ENCODE measurements at places on chromosomes 12 and 14.

DNA sequence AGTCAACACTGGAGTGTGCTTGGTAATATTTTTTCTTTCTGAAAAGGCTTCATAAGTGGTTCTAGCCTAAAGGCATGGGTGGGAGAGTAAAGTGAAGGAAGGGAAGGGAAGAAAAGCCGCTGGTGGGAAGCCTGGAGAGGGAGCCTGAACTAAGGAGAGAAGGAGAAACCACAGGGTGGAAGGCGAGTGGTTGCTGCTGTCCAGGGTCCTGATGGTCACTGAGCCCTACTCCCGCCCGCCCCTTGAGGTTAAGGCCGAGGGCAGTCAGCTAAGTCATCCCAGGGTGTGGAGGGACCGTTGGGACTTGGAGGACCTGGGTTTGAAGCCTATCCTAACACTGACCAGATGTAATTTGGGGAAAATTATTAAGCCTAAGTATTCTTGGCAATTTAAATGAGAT, 189.1 kb downstream of the PIWIL1 start:
- DNase-seq, result no peak

- DNase-seq, result no peak
Measured at GRCh38 chr14:39731912-39732311, 299.7 kb upstream of the FBXO33 start.

GRCh38 chr12:105272814-105273416, 36.9 kb upstream of the APPL2 start:
- no peak for DNase-seq

- DNase-seq, result no peak
Measured at GRCh38 chr12:124923905-124924734, 9.7 kb upstream of the UBC start.

DNA sequence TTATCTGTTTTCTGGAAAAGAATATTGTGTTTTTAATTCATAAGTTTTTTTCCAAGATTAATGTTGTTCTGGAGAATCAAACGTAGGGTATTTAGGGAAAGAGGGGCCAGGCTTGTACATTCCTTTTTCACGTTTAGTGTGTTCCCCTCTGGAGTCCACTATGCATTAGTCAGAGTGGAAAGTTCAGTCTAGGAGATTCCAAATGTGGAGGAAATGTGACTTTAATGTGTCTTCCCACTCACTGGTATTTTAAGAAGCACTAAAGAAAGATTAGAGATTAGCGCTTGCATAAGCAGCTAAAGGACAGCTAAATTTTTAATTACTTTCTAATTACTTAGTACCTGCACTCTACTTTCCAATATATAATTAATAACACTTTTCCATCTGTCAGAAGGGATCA, 4.4 kb upstream of the PDE6H start:
- no peak for DNase-seq

DNA sequence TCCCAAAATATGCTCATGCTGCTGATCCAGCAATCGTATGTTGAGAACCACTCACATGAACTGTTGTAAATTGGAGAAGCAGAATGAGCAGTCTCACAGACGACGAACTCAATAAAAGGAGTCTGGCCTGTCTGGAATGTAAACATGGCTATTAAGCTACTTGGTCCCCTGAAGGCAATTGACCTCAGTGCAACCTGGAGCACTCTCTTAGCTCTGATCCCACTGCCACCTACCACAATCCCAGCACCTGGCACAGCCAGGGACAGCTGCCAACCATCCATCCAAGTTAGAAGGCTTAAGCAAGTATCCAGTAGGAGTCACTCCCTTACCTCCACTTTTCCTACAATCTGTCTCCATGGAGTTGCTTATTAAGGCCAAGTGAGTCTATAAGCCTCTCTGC, 406.9 kb upstream of the CLEC14A start:
- no peak for DNase-seq

- no peak for DNase-seq
Measured at GRCh38 chr14:56133547-56133946, 15.3 kb downstream of the PELI2 start.

- DNase-seq, result no peak
Measured at GRCh38 chr14:39310051-39310450, 76.3 kb downstream of the MIA2 start.

GRCh38 chr12:122889761-122890520, 6.0 kb downstream of the VPS37B start:
- DNase-seq, result peak; percentile 54

GRCh38 chr14:32565256-32565655, 236.2 kb downstream of the AKAP6 start:
- no peak for DNase-seq

DNA sequence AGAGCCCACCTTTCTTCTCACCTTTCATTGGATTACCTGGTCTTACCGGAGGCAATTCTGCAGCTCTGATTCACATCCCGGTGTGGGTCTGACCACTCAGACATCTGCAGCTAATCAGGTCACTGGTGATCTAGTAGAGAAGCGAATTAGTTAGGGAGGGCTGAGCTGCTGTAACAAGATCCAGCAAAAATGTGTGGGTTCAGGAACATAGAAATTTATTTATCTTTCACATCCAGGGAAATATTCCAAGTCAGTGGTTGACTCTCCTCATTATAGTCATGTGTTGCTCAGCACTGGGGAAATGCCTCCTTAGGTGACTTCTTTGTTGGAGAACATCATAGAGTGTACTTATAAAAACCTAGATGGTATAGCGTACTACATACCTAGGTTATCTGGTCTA, 218.7 kb upstream of the PELI2 start:
- DNase-seq, result no peak

GRCh38 chr12:115095073-115095748, 411.2 kb upstream of the TBX3 start:
- DNase-seq, result no peak

GRCh38 chr14:77976591-77976990, 176.7 kb downstream of the ADCK1 start:
- DNase-seq, result no peak

DNA sequence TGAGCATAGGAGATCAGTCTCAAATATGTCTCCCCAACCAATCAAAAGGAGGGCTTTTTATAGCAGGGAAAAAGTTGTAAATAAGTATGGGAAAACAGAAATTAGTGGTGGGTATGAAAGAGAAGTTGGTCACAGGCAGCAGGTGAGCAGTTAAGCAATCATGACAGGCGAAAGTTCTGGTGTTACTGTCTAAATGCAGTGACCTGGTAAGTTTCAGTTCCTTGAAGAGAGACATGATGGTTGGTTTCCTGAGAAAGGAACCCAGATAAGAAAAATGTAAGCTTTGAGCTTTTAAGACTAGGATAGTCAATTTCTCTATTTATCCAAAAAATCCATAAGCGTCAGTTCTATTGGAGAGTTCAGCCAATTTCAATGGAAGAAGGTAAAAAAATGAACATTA, 466.2 kb upstream of the FLRT2 start:
- no peak for DNase-seq

- peak; percentile 53 for DNase-seq
Measured at GRCh38 chr12:9049520-9050133, 60.3 kb downstream of the KLRG1 start.

- no peak for DNase-seq
Measured at GRCh38 chr12:26642361-26642760, 190.6 kb downstream of the ITPR2 start.

- no peak for DNase-seq
Measured at GRCh38 chr14:29815016-29815674, 112.5 kb downstream of the PRKD1 start.

GRCh38 chr12:18849761-18850160, 111.8 kb downstream of the CAPZA3 start:
- no peak for DNase-seq

- DNase-seq, result no peak
Measured at GRCh38 chr12:64145226-64145625, 76.9 kb downstream of the KICS2 start.

DNA sequence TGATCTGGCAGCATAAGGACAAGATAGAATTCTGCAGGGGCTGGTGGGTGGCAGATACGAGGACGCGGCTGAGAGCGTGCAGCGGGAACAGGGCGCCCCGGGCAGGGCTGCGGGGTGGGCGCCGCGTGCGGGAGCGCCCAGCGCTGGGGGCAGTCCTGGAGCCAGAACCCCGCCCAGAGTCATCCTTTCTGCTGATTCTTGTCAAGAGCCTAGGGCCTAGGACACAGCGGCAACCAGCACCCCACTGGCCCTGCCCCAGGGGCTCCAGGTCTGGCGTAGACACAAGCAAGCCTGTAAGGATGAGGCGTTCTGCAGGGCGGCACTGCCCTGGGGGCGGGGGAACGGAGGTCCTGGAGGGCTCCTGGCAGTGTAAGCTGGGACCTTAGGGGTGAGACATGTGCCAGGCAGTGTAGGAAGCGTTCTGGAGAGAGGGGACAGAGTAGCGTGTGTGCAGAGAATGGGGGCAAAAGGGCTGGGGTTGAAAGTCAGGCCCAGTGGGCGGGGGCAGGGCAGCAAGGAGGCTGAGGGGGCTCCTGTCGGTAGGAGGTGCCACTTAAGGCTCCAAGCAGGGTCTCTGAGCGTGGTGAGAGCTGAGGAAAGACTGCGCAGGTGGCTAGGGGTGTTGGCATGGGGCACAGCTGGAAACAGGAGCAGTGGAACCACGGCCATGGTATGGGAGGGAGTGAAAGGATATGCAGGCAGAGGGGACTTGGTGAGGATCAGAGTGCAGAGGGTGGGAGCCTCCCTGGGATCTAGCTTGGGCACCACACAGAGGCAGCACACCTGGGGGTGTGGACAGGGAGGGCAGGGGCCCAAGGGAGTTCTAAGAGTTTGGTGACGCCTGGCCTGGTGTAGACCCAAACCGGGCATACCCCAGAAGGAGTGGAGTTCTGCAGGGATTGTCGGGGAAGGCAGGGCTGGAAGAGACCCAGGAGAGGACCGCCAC, 845 bp upstream of the AHNAK2 start:
- no peak for DNase-seq

GRCh38 chr14:75871181-75871880, 110.5 kb downstream of the TGFB3 start:
- DNase-seq, result no peak

GRCh38 chr12:7016958-7017571, 1.2 kb downstream of the LPCAT3 start:
- peak; percentile 75 for DNase-seq

GRCh38 chr12:56590237-56590830, 39.8 kb downstream of the BAZ2A start:
- no peak for DNase-seq

- DNase-seq, result no peak
Measured at GRCh38 chr12:67430708-67431335, 161.7 kb downstream of the CAND1 start.

GRCh38 chr12:131911851-131912477, 17.1 kb upstream of the PUS1 start:
- DNase-seq, result no peak

DNA sequence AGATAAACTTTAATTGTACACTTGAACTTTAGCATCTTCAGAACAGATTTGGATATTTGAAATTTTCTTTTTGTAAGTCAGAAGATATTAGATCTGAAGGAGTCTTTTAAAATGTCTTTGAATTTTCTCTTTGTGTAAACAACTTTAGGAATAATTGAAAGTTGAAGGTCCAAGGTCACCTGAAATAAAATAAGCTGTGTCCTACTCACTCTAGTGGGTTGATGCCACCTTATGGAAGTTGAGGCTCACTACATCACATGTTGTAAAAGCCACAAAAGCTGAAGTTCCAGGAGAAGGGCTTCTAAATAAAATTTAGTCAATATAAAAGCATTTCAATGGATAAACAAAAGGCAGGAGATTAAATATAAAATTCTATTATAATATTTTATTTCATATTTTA, 122.0 kb upstream of the ATXN7L3B start:
- no peak for DNase-seq

- no peak for DNase-seq
Measured at GRCh38 chr14:97707603-97708002, 910.4 kb downstream of the VRK1 start.

- DNase-seq, result no peak
Measured at GRCh38 chr12:92847368-92847767, 81.7 kb downstream of the EEA1 start.

DNA sequence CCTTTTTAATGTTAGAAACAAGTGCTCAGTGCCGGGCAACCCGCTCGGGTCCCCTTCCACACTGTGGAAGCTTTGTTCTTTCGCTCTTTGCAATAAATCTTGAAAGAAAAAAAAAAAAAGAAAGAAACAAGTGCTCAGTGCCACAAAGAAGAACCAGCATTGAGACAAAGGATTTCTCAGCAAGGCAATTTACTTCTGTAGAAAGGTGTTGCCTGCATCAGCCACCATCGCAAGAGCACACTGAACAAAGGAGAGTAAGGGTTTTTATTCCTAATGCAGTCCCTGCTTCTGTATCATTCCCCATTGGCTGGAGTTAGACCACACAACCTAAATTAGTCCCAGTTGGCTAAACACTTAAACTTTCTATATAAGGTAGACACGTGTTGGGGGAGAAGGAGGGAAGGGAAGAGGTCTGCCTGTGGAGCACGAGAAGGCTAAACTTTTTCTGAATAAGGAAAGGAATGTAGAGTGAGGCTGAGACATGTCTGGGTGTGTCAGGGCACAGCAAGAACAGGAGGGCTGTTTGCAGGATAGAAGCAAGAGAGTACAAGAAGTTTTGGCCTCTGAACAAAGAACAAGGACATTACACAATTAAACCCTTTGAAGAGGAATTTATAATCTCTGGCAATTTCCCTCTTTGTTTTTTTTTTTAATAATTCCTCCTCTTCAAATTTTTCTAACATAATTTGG, 21.4 kb downstream of the KLRF2 start:
- DNase-seq, result no peak

DNA sequence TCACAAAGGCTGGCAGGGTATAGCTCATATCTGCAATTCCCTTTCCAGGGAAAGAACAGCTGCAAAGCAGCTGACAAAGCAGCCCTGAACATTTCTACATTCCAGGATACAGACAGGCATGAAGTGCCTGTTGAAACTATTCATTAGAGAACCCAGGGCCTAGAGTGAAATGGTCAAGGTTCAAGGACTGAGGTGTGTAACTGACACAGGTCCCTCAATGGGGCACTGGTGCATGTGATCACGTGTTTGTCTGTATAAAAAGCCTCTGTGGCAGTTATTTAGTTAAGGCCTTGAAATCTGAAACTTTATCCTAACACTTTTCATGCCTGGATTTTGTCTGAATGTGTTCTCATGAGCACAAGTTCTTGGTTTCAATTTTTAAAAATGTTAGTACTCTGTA, 47.1 kb downstream of the GIT2 start:
- DNase-seq, result no peak

GRCh38 chr12:54437697-54438096, 18.6 kb upstream of the ITGA5 start:
- no peak for DNase-seq

- DNase-seq, result no peak
Measured at GRCh38 chr12:48001505-48002413, 2.5 kb downstream of the COL2A1 start.

DNA sequence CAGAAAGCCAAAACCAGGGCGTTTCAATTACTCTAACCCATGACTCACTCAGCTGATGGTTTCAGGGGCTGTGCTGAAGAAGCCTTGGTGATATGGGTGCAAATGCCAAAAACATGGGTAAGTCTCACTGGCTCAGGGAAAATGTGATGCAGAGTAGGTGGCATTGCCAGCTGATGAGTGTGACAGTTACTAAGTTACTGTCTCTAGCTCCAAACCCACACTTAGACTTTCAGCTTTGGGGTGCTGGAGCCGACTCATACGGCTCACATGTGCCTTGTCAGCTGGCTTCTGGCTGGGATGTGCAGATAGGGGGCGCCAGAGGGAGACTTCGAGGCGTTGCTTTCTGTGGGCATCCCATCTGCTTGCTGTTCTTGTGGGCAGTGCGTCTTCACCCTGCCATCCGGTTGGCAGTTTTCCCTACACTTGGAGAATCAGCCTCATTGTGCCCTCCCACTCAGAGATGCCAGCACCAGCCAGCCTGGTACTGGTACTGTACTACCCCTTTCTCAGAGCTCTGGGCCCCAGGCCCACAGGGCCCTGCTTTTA, 11.1 kb upstream of the KRT7 start:
- peak; percentile 32 for DNase-seq
